Activated CD8-positive, alpha-beta memory T cell treated with anti-CD3 and anti-CD28 coated beads, Interleukin-2, amount 10 ng/mL, durations not matched to agents 7 days and 5 days (primary cell): ENCODE measurements at places on chromosomes 5 and 9.

- DNase-seq, result no peak
These were observed 314.1 kb upstream of the PANK3 start for GRCh38 chr5:168893283-168893682.

GRCh38 chr5:80934751-80935150, 25.4 kb upstream of the RASGRF2 start:
- DNase-seq, result no peak

DNA sequence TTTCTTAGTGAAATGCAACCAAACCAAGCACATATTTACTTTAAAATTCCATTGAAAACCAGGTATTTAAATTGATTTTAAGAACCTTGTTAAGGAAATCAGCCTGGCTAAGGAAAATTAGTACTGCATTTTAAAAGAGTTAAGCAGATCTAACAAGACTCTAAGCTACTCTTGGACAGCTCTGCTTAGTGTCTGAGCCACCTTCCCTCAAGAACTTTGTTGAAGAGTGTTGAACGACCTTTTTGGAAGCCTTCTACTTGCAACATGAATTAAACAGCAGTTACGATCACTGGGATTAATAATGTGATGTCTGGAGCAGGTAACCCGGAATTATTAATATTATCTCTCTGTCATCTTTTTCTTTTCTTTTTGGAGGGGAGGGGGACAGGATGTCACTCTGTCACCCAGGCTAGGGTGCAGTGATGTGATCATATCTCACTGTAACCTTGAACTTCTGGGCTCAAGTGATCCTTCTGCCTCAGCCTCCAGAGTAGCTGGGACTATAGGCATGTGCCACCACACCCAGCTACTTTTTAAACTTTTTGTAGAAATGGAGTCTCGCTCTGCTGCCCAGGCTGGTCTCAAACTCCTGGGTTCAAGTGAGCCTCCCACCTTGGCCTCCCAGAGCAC, 74.7 kb downstream of the ANKRD55 start:
- no peak for DNase-seq

DNA sequence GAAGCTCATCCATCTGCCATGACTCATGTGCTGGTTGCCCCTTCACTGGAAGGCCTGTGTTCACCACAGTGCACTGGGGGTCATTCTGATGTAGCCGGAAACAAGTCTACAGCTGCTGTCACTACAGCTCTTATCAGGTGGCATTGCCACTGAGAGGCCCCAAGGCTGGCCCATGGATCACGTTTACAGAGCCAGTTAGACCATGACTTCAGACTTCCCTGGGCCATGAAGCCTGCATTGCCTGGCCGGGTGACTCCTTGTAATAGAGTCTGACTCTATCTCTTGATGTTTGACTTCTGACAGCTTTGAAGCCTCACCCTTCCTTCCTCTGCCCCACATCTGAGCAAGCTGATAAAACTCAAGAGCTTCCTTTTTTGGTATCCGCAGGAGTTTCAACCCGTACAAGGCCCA, 473.5 kb upstream of the DAP start:
- DNase-seq, result no peak

DNA sequence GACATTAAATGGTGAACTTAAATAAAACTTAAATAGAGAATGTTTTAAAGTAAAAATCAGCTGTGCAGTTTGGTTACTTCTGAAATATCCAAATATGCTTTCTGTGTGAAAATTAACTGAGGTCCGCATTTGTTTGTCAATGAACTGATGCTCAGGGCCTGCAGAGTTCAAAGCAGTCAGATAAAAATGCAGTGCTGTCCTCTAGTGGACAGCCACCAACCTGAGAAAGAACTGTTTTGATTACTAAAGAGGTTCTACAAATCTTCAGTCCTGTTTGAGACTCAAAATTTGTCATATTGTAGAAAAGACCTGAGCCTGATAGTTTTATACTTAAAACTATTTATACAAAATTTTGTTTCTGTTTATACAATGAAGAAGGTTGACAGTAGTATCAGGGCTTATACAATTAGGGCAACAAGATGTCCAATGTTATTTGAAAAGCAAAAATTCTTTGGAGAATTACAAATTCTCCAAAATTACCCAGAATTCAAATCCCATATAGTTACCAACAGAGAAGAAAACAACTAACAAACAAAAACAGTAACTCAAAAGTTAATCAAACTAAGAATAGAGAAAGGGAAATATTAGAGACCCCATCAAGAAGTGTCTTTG, 232.3 kb upstream of the TBCA start:
- DNase-seq, result no peak

DNA sequence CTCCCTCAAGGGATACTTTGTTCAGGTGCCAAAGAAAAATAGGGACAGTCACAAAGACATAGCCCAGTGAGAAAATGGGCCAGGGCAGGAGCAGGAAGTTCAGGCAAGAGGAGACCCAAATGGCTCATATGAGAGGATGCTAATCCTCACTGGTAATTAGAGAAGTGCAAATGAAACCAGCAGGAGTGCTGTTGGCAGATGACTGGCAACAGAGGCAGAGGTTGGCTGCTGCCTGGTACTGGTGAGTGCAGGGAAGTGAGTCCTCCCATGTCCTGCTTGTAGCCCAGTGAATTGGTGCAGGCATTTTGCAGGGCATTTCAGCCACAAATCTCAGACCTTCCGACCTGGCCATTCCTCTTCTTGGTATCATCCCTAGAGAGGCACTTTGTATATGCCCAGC, 23.5 kb downstream of the ODF2 start:
- DNase-seq, result no peak

GRCh38 chr5:37495210-37495609, 116.1 kb downstream of the WDR70 start:
- DNase-seq, result no peak

DNA sequence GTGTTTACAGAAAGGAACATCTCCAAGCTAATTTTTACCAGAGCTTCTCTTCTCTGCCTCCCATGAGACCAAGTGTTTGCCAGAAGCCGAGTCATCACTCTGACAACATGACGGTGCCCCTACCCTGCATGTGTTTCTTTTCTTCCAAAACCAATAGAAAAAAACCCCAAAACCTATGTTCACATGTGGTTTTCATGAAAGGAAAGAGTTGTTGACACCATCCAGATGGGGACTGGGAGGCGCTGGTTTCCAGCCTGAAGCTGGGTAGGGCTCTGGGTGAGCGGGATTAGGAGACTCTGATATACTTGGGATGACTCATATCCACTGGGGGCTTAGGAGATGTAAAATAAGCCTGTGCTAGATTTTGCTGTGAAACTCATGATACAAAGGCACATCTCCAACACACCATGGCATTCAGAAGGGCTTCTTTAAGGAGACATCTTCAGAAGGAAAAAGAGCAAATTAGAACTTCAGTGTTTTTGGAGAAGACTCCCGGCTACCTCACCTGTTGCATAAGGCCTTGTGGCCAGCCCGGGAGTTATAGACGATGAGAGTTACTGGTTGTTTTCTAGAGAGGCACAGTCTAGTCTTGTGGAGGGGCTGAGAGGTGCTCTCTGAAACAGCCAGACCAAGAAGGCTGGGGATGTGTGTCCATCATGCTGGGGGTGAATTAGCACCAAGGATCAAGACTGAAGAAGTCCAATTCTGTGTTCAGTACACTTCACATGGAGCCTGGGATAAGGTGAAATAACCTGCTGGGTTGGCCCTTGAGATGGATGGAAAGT, 108.9 kb upstream of the LHFPL2 start:
- DNase-seq, result no peak
